NCI-H2081 (cell line): ENCODE measurements at places on chromosomes 11 and 22.

DNA sequence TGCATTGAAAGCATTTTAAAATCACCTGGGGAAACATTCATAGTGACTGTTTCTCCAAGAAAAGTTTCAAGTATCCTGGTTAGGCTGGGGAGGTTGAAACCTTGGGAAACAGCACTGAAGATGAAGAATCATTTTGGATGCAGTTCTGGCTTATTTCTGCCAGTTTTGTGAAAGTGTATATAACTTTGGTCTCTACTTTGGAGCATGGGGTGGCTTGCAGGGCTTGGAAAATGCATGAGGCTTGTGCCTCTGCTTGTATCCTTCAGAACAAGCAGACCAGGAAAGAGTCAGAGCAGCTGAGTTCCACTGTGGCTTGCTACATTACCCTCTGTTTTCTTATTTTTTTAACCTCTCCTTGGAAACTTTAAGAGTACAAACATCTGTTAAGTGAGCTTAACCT lies 19.5 kb downstream of the SLC5A12 start:
- DNase-seq = no peak

DNA sequence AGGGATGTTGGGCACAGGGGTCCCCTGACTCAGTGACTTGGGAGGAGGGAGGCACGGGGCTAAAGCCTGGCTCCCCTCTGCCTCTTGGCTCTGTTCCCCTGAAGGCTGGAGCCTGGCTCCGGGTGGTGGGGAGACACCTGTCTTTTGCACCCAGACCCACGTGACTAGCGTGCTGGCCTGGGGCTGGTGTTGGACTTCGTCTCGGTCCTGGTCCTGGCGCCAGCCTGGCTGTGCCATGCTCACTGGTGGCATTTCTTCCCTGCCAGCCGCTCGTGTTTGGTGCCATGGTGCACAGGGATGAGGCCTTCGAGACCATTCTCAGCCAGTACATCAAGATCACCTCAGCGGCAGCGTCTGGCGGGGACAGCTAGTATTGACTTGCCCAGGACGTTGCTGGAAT lies 56.7 kb downstream of the GRAMD4 start:
- DNase-seq = no peak

DNA sequence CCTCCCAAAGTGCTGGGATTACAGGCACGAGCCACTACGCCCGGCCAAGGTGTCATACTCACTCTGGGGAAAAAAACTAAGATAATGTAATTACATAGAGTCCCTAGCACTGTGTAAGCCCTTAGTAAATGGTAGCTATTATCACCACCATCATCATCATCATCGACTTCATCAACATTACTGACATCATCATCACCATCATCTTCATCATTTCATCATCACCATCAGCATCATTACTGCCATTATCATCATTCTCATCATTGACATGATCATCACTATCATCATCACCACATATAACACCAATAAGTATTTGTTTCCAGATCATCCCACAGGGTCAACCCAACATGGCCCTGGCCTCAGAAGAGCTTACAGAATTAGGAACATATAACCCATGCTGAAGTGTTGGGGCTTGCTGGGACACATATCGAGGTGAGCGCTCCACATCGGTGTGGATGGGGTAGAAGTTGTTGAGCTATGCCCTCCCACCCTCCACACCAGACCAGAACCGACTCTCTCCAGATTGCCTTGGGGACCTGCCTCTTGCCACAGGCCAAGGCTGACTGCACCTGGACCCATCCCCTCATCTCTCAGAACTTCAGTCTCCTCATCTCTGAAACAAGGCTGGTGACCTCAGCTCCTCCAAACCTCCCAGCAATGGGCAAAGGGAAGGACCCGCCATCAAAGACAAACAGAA lies 14.7 kb upstream of the CD5 start:
- DNase-seq = no peak

- DNase-seq = no peak
Observed at GRCh38 chr11:119880143-119880542, 151.1 kb upstream of the NECTIN1 start.

- DNase-seq = no peak
Observed at GRCh38 chr11:47869544-47870393, 21.6 kb upstream of the NUP160 start.

- DNase-seq = no peak
Observed at GRCh38 chr11:73172992-73173656, 31.0 kb upstream of the FCHSD2 start.

DNA sequence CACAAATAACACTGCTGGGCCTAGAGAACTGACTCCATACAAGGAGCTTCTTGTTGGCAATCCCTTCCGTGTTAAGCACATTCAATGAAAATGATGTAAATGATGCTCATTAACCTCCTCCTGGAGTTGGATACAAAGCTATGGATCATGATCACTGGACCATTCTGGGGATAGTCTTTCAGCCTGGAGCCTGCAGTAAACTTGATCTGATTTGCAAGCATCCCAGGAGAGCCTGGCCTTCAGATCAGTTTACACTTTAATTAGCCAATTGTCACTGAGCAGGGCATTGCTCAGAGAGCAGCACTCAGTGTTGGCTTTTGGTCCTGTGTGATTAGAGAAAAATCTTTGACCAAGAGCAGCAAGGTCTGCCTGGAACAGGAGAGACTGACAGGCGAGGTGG lies 45.6 kb downstream of the ARFGAP3 start:
- peak; percentile 52 for DNase-seq

- no peak for DNase-seq
Observed at GRCh38 chr22:29074276-29074772, 1.5 kb downstream of the KREMEN1 start.

DNA sequence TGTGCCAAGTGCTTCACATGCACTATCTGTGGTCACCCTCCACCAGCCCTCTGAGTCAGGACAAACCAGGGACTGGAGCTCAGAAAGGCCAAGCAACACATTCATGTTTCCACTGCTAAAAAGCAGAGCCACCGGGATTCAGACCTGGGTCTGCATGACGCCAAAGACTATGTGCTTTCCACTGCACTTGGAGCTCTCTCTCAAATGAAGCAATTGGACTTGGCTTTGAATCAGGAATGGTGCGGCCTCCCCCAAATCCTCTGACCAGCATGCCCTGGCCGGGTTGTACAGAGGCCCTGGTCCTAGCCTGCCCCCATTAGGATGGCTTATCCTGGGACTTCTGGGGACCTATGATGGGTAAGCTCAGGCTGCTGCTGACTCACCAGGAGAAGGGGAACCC lies 80.7 kb downstream of the PKNOX2 start:
- no peak for DNase-seq

DNA sequence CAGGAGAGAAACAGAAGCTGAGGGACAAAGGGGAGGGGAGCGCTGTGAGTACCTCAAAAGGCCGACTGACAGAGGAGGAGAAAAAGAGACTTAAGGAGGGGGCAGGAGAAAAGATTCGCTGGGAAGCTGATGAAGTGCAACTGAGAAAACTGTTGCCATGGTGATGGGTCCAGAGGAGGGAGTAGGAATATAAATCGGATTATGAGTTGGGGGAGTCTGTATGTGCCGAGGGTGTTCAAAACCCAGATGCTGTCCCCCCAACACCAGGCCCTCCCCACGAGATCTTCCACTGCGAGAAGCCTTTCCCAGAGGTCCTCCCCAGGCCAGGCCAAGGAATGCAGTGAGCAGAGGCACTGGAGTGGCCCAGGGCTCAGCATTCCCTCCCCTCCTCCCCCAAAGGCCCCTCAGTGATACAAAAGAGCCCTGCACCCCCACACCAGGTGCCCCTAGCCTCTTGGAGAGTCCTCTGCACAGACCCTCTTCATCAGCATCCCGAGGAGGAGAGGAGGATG lies 13.7 kb upstream of the BCL9L start:
- no peak for DNase-seq

GRCh38 chr11:93001806-93002205 lies 32.4 kb downstream of the MTNR1B start:
- no peak for DNase-seq

DNA sequence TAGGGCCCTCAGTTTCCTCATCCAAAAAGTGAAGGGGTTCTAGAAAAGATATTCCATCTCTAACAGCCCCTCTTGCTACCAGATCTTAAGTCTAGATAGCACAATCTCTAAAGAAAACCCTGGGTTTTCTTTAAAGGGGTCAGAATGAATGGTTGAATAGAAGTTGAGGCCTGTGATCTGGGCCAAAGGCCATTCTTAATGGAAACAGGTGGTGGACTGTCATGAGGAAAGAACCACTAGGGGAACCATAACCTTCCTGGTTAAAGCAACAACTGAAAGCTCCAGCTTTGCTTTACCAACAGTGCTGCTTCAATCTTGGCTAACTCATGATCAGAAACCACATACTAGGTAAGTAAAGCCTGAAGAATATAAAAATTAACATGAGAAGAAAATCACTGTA lies 1.8 kb downstream of the CELF1 start:
- DNase-seq = no peak

- DNase-seq = no peak
Observed at GRCh38 chr22:24191381-24191841, 10.1 kb downstream of the SUSD2 start.
